ENCODE measurements at places on chromosomes 13 and 19.

GRCh38 chr13:44661936-44662335, 85.8 kb upstream of the TSC22D1 start:
- DNase-seq, result no peak

DNA sequence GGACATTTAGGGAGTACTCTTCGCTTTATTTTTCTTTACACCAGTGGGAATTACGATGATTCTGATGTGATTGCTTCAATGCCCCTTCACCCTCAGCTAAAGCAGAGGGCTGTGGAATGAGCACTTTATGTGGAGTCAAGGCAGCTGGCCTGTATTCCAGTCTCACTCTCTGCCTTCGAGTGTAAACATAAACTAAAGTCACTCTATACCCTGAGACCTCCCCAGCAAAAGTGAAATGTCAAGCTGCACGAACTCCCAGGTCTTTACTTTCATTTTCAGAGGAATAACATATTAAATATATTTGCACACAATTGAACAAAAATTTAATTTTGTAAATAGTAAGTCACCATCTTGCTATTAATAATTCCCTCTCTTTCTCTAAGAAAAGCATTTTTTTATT, 557.1 kb downstream of the DACH1 start:
- no peak for DNase-seq

GRCh38 chr13:97851269-97851668, 102.2 kb upstream of the IPO5 start:
- DNase-seq, result no peak

DNA sequence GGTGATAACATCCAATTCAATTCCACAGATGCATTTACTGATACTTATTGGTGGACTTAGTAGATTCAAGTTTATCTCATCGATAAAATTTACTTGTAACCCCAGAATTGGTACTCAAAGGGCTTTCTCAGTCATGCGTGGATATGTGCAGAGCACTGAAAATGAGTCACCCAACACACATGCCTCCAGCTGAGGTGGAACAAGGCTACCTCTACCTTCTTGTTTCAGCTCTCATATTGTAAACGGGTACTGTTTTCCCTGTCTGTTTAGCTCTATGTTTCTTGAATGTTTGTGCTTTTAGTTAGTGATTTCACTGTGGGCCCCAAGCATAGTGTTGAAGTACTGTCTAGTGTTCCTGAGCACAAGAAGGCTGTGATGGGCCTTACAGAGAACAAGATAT, 1.5 kb downstream of the LRRC63 start:
- no peak for DNase-seq

- DNase-seq, result no peak
Observed at GRCh38 chr19:7863157-7863970, 10.8 kb downstream of the PRR36 start.

DNA sequence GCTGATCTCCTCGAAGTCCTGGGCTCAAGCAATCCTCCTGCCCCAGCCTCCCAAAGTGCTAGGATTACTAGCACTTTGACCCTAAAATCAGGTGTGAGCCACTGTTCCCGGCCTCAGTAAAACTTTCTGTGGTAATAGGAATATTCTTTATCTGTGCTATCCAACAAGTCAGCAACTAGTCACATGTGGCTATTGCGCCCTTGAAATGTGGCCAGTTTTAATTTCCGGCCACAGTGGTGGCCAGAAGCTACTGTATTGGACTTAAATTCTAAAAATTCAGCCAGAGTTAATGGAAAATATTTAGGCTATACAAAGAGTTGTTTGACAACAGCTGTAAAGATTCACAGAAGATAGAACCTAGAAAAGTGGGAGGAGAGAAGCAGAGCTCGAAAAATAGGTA, 30.0 kb downstream of the KEAP1 start:
- DNase-seq, result no peak

DNA sequence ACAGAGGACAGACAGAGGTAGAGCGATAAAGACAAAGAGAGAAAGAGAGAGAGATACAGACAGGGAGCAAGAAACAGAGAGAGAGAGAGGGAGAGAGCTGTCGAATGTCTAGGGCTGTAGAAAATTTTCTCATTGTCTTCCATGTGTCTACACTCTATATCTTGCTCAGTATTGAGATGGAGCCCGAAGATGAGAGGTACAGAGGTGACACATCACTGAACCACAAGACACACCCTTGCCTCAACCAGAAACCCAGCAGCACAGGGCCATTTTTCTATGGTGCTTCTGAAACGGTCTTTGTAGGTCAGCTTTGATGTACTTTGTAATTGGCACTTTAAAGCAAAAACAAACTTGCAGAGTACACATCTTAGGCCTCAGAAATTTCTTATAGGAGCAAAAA, 111.9 kb downstream of the KL start:
- DNase-seq, result no peak

DNA sequence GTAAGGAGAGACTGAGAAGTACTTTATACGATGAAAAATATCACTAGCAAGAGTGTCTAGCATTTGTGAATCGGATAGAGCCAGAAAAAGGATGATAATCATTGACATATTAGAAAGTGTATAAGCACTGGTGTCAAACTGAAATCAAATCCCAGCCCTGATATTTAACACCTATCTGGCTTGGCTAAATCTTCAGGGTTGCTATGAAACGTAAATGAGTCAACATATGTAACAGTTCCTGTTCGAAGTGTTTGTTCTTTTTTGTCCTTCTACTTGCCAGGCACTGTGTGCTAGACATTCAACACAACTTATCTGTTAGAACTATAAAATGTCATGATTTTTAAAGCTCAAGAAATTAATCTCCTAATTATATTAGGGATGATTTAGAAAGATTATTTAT, 40.8 kb downstream of the SERPINE3 start:
- DNase-seq, result no peak

- DNase-seq, result no peak
Observed at GRCh38 chr13:43911871-43912270, 32.2 kb downstream of the LACC1 start.

DNA sequence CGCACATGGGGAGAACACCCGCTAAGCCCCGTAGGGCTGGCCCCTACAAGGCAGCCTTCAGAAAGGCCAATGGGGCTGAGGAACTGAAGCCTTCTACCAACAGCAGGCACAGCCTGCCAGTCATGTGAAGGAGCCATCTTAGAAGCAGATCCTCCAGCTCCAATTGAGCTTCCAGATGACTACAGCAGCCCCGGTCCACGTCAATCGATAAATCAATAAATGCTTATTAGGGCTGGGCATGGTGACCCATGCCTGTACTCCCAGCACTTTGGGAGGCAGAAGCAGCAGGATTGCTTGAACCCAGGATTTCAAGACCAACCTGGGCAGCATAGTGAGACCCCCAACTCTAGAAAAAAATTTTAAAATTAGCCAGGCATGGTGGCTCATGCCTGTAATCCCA, 23.0 kb downstream of the TEX101 start:
- DNase-seq, result no peak

- no peak for DNase-seq
Observed at GRCh38 chr19:48629599-48630295, 7.4 kb downstream of the DBP start.

GRCh38 chr13:27634231-27634630, 12.5 kb downstream of the POLR1D start:
- no peak for DNase-seq

DNA sequence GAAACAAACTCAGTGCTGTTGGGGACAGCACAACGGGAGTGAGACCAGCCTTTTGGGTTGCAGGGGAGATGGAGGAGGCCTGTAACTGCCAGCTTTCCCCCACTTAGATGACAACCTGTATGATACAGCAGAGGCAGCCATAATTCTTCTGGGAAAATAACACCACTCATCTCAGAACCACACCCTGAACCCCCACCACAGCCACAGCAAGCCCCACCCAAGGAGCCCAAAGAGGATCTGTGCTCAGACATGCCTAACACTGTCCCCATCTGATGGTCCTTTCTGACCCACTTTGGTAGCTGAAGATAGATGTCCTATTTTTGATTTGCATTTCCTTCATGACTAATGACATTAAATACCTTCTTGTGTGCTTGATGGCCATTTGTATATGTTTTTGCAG, 15.4 kb downstream of the LGALS13 start:
- no peak for DNase-seq

DNA sequence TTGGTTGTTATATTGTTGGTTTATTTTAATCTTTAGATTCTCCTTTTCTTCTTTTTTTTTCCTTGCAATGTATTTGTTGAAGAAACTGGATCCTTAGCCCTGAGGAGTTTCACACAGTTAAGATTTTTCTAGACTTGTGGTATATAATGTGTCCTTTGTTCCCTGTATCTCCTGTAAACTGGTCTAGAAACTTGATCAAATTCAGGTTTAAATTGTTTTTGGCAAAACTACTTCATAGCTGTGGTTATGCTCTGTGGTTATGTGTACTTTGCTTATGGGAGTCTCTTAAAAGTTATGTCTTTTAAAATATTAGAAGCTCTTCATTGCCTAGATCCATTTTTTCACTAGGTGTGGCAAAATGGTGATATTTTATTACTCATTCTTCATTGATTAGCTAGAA, 3.7 kb upstream of the MTRF1 start:
- DNase-seq, result no peak

DNA sequence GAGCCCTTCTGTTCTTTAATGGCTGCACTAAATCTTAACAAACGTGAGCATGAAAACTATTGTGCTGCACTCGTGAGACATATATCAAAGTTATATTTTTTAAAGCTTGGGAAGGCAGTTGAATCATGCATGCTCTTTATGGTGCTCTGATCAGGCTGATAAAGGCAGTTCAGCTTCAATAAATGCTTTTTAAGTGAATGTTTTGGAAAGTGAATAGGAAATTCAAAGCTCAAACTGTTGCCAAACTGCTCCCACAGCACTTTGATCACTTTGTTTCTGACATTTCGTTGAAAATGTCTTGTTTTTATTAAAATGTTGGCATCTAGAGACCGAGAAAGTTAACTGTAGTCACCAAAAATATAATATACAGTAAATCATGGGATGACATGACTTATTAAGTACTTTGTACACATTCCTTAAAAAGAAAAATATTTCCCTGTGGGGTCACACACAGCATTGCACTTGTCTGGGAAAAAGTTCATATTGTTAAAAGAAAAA, 625.7 kb upstream of the PCDH9 start:
- no peak for DNase-seq

DNA sequence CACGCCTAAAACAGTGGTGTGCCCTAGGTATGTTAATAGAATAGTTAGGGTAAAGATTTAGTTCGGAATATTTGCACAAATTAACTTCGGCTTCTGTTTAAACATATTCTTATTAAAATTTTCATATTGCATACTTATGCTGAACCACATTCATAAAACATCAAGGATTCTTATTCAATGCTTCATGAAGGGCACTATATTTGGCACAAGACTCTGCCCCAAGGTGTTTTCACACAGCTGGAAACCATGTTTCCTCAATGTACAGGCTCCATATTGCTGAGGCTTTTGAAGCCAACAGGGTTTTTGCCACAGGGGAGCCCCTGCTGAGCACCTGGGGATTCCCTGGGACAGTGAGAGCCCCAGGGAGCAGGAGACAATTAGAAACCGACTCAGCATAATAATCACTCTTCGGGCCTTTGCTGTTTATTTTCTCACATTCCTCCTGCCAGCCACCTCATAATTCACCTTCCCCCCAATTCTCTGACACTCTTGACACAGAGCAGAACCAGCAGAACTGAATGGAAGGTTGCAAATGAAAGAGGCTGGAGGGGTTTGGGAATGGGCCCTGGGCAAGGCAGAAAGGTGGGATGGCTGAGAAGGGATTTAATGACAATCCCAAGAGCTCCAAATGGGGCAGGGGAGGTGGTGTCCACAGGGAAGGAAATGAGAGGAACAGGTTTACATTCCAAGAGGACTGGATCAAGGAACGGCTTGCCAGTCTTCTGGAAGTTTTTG, 72.3 kb upstream of the POMP start:
- no peak for DNase-seq

DNA sequence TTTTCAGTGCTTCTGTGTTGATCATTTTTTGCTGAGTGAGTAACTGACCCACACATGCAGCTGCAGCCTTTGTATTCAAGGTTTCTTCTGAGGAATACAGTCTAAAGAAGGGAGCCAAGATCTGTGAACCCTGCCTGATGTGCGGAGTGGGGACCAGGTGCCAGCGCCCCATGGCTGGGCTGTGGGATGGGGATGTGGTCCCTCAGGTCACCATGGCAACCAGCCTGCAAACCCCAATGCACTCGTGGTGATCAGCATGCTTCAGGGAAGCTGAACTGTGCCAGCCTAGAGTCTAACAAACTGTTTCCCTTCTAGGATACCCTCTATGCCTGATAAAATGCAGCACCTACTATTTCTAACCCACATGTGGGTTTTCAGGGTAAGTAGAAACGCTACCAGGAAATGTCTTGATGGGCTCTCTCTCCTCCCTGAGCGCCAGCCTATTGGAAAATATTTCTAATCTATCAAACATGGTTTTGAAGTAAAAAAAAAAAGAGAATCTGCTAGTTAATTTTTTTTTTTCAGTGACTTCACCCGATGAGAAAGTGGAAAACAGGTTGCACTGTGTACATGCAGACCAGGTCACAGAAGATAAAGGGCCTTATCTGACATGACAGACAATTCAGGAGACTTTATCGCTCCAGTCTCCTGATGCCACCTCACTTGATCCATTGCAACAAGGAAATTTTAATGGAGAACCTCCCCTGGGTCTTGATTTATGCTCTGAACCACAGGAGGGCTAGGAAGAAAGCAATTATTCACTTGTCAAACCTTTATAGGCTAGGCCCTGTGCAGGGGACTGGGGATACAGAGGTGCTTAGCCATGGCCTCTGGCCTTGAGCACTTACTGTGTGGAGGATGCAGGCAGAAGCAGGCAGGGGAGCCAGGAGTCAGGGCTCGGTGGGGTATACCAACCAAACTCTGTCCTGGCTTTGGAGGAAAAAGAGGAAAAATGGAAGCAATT, 51.1 kb downstream of the RASL11A start:
- no peak for DNase-seq
